ENCODE measurements at places on chromosomes 3 and 15.
A peak's percentile ranks its signal among the peaks of the same experiment; 100 is the strongest.

DNA sequence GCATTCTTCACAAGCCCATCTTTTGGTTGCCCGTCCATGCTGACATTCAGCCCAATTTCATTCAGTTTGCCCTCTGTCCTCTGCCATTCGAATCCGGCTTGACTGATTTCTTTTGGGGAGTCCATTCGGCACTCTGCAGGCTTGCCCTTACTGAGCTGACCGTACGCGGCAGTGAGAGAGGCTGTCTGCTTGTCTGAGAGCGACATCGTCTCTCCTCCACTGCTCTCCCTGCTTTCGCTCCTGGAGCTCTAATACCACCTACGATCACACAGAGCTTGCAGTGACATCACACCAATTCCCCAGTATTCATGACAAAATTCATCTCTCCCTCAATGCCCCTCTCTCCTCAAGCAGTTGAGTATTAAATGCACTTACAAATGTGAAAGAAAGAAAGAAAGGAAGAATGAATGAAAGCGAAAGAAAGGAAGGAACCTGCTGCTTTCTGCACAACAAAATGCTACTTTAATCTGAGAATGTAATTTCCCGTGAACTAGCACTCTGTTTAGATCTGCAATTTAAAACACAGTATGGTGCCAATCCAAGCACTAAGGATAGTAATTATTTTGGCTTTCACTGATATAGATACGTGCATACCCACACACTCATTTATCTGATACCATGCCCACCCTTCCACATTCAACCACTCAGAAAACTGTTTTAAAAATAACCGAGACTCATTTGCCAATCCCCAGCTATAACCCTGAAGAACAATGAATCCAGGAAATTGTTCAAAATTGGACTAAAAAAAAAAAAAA, 89.5 kb downstream of the DHX30 start:
- peaks cover 52% of the 10 kb centered on the region for H3K36me3 ChIP-seq
- DNase-seq: no peak
- no peak overlapping the region for H3K4me3 ChIP-seq
- H3K27ac ChIP-seq: no peak overlapping the region

DNA sequence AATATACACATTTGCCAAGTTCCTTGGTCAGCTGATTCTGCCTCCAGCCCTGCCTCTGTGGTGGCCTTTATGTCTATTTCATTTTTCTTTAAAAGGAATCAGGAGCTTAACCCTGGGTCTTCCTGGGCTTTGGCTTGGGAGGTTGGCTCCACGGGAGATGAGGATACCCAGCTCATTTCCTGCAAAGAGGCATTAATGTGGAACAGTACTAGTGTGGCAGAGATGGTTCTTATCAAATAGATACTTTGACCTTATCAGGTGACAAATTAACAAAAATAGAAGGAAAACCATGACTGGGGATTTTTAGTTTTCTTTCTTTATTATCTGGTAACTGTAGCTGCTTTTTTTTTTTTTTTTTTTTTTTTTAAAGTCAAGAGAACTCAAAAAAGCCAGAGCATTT, 42.8 kb downstream of the BBS4 start:
- H3K27ac ChIP-seq: no peak overlapping the region
- peaks cover 82% of the 10 kb centered on the region for H3K36me3 ChIP-seq
- H3K4me1 ChIP-seq: no peaks in the 10 kb centered on the region
- H3K4me3 ChIP-seq: no peak overlapping the region
- DNase-seq: peak; percentile 78

GRCh38 chr3:190854062-190854461, 8.4 kb downstream of the GMNC start:
- DNase-seq: no peak
- no peaks in the 10 kb centered on the region for H3K27me3 ChIP-seq
- no peaks in the 10 kb centered on the region for H3K4me1 ChIP-seq
- no peak overlapping the region for H3K4me3 ChIP-seq

DNA sequence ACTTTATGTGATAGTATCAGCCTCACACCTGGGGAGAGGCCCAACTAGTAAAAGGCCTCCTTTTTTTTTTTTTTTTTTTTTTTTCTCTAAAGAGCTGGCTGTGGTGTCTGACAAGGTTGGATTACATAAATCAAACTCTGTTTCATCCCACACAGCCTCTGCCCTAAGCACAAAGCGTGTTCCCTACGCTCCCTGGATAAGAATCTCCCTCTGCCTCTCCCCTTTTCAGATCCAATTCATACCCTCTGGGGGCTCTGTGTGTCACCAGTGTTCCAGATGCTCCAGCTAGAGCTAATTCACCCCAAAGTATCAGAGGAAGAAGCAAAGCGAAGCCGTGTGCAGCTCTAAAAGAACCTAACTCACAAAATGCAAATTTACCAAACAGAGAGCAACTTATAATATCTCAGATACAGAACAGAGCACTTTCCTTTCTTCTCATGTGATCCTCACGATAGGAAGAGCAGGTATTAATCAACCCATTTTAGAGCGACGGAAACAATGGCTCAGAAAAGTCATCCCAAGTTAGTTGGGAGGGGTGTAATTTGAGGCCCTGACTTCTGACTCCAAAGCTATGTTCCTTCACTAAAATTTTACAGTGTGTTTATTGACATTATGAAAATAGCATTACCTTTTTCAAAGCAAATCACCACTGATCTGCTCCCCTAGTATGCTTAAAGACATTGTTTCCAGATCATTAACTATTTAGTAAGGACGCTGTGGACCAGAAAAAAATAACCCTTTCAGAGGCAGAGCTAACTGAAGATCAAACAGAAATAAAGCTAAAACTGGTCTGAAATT, 12.4 kb downstream of the BMF start:
- peaks cover 99% of the 10 kb centered on the region for H3K4me1 ChIP-seq
- peak overlapping the region; percentile 52 for H3K27ac ChIP-seq
- DNase-seq: no peak

- H3K27ac ChIP-seq: no peak overlapping the region
- H3K36me3 ChIP-seq: no peaks in the 10 kb centered on the region
- no peak for DNase-seq
- no peaks in the 10 kb centered on the region for H3K27me3 ChIP-seq
Observed at GRCh38 chr15:84594617-84595290, 6.1 kb upstream of the ZSCAN2 start.

DNA sequence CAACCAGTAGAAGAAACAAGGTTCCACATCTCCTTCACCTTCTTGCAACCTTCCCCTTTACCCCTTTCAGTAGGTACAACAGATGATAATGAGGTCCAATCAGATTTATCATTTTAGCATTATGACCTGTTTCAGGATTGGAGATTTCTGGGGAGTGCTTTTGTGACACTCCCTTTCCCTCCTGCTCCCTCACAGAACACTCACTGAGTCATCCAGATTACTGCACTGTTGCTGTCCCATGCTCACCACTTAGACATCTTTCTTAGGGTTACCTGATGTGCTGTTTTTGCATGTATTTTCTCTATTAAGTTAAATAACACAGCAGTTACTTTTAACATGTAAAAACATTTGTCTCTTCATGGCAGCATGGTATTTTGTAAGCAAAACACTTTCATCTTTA, 118.5 kb downstream of the MFSD1 start:
- peaks cover 6% of the 10 kb centered on the region for H3K4me1 ChIP-seq
- no peak overlapping the region for H3K27ac ChIP-seq
- no peak for DNase-seq
- H3K4me3 ChIP-seq: no peak overlapping the region

GRCh38 chr3:25485673-25486072, 57.6 kb downstream of the RARB start:
- H3K4me3 ChIP-seq: peak overlapping the region; percentile 8
- H3K4me1 ChIP-seq: peaks cover 50% of the 10 kb centered on the region
- no peak for DNase-seq
- H3K36me3 ChIP-seq: no peaks in the 10 kb centered on the region
- H3K27ac ChIP-seq: peak overlapping the region; percentile 36
